ENCODE measurements at places on chromosomes 5 and 9.
A peak's percentile ranks its signal among the peaks of the same experiment; 100 is the strongest.

- no peak for DNase-seq
Measured at GRCh38 chr9:127149010-127149409, 26.6 kb upstream of the ANGPTL2 start.

DNA sequence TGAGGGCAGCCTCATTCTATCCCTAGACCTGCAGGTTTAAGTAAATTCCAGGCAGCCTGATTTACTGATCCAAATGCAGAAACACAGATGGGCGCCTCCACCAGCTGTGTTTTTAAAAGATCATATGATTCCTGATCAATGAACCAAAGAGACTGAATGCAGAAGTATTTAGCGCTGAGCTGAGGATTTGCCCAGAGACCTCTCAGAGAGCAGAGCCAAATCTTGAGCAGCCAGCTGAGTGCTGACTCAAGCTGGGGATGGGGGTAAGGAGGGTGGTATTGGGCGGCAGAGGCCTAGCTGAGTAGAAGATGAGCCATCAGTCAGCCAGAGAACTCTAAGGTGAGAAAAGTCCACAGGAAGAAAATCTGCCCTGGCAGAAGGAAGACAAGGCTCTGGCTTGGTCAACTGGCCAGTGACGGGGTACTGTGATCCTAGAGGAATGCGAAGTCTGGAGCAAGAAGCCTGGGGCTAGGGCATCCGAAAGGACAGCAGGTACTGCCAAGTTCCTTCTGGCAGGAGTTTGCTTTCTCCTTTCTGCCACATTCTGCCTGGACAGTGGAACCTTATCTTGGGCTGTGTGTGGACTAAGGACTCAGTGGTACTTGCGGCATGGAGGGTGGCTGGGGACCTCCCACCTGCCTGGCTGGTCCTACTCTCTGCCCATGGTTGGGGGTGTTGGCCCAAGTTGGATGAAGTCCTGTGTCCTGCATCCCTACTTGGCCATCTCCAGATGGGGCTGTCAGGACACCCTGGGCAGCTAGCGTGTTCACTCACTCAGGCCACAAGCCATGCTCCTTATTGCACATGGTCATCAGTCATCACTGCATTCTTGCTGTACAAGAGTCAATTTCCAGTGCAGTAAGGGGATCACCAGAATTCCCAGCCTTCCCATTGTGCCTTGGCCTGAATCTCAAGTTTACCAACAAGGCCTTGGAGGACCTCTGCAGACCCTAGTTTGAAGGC, 34.5 kb upstream of the CDKN2AIPNL start:
- no peak for DNase-seq

GRCh38 chr5:76896196-76896595, 46.4 kb downstream of the S100Z start:
- no peak for DNase-seq

- no peak for DNase-seq
Measured at GRCh38 chr9:24298912-24299311, 246.8 kb downstream of the IZUMO3 start.

GRCh38 chr5:145984072-145984471, 47.7 kb downstream of the SH3RF2 start:
- no peak for DNase-seq

DNA sequence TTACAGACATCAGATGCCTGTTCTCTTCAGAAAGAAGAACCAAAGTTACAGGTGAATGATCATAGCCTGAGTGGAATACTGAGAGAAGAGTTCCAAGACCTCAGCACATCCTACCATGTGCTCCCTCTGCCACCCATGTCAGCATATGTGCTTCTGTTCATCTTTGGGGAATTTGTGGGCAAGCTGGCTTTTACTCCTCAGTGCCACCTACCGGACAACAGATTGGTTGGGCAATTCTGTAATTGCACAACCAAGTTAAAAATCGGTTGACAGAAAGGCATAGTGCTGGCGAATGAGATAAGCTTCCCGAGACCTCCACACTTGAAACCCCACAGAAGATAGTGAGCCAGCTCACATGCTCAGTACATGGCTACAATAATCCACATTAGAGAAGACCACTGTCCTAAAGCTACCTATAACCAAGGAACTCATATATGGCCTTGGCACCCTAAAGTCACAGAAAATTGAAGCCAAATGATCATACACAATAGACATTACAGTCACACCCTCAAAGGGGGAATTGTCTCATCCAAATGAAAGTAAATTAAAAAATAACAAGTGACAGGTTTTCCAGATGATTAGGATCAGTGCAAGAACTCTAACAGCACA, 1238.0 kb upstream of the NUDT12 start:
- no peak for DNase-seq

DNA sequence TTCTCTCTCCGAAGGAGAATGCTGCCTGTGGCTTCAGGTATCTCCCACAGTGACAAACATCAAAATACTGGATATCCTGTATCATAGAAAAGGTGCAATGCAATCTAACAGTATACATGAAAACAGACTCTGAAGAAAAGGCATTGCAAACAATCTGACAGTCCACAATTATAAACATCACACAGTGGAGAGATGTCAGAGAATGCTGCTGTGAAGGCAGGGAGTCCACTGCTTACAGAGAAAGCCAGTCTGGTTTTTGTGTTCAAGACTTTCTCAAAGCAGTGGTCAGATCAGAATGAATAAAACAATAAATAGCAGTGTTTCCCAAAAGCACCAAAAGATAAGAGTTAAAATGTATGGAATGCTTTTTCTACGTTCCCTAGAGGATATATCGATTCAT, 28.7 kb downstream of the TTC23L start:
- no peak for DNase-seq

DNA sequence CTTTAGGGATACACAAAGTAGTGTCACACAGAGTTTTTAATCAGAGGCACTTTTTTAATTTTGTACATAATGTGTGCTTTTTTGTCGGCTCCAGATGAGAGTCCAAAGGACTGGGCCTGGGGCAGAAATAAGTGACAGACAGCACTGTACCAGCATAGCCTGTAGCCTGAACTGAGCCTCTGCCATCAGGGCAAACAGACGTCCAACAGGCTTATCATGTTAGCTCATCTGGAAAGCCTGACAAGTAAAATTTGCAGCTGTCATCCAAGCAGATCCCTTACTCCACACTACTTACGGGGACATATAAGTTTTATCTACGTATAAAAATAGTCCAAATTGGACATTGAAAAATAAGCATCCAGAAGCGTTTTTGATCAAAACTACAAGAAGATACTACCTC, 233.1 kb upstream of the GAS1 start:
- DNase-seq, result no peak

DNA sequence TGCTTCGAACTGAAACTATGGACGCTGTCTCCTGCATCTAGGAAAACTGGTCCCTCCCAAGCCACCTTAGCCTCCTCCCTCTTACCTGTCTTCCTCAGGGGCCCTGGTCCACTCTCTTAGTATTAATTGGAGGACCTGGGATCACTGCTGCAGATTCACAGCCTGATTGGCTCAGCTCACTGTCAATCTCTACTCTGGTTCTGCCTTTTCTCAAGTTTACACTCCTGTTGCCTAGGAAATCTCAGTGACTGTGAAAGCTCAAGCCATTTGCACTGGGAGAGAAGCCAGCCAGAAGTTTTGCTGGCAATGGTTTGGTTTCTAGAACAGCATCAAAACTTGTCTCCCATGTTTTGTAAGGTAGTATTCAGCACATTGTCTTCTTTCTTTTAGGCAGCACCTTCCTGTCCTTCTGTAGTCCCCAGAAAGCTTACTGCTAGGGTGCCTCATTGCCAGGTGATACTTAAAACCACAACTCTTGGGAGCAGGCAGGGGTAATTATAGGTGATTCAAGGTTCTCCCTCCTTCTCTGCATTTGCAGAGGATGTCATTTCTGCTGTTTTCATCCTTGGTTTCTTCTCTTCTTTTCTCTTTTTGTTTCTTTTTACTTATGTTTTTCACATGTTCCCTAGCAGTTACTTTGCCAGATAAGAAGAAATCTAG, at the start of gene CAPSL:
Gene CAPSL (minus strand): TSS at position 55 of the 660 bp plus-strand sequence. CDS start 17,502 bp downstream, outside the sequence.
- DNase-seq, result peak; percentile 35

DNA sequence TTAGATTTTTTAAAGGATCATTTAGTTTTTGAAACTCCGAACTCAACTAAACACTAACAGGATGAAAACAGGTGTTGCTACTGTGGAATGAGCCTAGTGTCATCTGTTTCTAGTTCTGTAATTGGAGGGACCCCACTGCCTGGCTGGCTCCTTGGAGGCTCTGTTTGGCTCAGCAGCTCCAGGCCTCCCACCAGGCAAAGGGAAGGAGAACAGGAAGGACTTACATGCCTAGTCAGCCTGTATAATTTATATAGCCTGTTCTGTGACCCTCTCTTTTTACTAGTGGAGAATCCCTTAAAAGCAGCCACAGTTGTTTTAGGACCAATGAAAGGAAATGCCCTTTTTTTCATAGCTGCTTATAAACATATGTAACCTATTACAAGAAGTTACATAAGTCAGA, 21.1 kb upstream of the C5orf24 start:
- DNase-seq, result no peak

GRCh38 chr5:39520232-39520572, 95.4 kb upstream of the DAB2 start:
- DNase-seq, result no peak

- DNase-seq, result no peak
Measured at GRCh38 chr5:77087484-77088261, 588 bp upstream of the ZBED3 start.

DNA sequence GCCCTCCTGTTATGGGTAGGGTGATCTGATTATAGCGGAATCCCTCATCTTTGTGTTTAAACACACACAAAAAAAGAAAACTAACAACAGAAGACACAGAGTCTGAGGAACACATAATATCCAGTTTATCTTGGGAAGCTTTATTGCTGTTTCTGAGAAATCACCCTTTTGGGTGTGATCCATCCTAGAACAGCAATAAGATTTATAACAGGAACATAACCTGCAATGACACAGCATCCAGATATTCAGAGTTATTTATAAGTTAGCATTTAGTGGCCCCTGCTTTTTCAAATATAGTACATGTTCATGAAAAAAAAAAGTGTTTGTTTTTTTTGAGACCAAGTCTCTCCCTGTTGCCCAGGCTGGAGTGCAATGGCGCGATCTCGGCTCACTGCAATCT, 79.9 kb downstream of the RFK start:
- DNase-seq, result no peak

DNA sequence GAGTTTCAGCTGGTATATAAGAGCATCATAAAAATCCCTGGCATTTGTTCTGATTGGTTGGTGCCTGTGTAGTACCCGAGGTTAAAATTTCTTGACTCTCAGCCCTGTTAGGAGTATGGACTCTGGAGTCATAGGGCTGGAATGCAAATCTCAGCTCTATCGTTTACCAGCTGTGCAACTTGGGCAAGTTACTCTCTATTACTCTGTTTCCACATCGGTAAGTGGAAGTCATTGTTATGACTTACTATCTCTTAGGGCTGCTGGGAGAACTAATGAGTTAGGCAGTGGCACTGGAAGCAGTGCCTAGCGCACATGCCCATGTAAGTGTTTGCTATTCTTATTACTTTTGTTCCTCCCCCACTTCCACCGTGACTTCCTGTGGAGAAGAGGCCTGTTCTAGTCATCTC, 141.6 kb downstream of the BOD1 start:
- DNase-seq, result no peak

- DNase-seq, result no peak
Measured at GRCh38 chr5:56026863-56027300, 32.1 kb upstream of the IL6ST start.

DNA sequence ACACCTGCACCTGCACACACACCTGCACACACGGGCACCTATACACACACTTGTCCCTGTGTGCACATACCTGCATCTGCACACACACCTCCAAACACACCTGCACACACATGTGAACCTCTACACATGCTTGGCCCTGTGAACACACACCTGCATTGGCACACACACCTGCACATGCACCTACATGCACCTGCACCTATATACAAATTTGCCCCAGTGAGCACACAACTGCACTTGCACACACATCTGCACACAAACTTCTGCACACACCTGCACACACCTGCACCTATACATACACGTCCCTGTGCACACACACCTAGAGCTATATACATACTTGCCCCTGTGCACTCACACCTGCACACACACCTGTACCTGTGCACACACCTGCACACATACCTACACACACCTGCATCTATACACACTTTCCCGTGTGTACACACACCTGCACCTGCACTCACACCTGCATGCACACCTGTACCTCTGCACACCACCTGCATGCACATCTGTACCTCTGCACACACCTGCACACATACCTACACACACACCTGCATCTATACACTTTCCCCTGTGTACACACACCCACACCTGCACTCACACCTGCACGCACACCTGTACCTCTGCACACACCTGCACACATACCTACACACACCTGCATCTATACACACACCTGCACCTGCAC, 21.5 kb upstream of the LPCAT1 start:
- DNase-seq, result no peak

- DNase-seq, result no peak
Measured at GRCh38 chr5:8048920-8049319, 180.0 kb downstream of the MTRR start.

DNA sequence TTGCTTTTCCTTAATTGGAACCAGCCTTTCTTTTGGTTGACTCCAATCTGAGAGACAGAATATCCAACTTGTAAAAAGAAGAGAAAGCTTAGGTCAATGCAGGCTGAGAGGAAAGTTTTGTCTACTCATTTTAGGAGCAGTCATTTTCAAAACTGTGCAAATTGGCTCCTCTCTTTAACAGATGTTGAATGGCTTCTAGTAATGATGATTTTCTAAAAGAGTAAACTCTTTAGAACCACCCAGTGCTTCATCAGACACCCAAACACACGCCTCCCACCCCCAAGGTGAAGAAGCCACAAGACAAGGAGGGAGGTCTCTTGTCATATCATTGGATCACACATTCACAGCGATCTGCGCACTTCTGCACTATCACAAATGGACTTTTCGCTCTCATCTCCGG, 116.3 kb upstream of the KLF9 start:
- no peak for DNase-seq

- no peak for DNase-seq
Measured at GRCh38 chr5:95057615-95058014, 227.3 kb downstream of the MCTP1 start.

GRCh38 chr5:172530406-172530805, 76.1 kb upstream of the SH3PXD2B start:
- no peak for DNase-seq

DNA sequence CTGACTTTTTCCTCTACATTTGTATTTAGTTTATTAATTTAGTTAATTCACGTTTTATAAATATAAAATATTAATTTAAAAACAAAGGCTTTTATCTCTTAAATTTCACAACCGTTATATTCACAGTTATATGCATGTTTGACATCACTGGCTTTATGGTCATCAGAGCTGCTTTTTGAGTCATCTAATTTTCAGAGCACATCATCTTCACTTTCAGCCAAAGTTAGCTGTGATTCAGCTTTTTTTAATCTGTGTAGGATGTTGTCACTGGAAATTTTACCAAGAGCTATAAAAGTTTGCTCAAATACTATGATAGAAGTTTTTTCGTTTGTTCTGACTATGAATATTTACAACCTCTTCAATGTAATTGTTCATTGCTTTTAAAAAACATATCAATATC, 12.4 kb downstream of the CDC37L1 start:
- DNase-seq, result no peak

- no peak for DNase-seq
Measured at GRCh38 chr5:84092738-84093137, 291.9 kb downstream of the EDIL3 start.

DNA sequence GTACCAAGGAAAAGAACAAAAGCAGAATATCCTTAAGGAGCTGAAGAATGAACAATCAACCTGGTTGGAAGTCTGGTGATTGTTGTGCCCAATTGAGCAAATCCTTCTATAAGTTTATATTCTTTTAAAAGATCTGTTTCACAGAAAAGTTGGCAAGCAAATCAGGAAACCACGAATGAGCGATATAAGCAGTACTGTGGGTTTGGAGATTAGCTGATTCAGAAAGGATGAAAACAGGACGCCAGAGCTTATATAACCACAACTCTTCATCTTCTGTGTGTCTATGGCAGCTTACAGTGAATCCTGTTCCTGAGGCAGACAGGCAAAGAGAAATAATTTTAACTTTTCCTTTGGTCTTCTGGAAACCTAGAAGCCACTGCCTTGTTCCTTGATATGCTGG, 61.7 kb downstream of the SLC38A9 start:
- DNase-seq, result no peak
